ENCODE measurements at places on chromosomes 7 and 10.

DNA sequence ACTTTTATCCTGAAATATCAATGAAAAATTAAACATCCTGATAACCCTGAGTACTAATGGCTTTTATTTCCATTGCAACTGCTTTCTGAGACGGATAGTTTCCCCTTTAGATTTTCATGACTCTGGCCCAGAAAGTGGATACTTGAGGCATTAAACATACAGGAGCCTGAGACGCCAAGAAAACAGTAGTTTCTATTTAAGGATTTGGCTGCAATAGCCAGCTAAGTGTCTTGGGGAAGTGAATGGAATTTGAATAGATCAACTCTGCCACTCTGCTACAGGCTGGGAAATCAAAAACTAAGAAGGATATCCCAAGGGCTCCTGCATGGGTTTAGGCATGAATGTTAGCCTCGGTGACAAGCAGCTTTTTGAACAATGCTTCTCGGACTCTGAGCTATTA is 24.7 kb upstream of the GPAM start:
- no peak for DNase-seq

GRCh38 chr10:15871823-15872222 is 11.5 kb upstream of the MINDY3 start:
- DNase-seq, result no peak

- no peak for DNase-seq
Observed at GRCh38 chr7:134022286-134022911, 104.7 kb upstream of the LRGUK start.

DNA sequence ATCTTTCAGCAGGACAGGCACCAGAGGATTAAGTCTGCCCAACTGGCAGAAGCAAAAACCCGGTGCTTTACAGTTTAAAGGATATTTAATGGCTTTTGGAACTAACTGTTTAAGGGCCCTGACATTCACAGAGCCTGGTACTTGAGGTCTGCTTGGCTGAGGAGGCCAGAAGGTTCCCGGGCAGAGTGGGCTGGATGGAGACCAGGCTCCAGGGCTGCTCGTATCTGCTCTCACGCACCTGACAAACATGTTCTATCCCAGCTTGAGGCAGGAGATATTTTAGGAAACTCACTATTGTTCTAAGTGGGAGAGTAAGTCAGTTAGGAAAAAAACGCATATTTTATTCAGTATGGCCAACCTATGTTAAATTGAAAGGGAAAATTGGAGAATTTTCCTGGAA is 143.5 kb downstream of the ZMYND11 start:
- no peak for DNase-seq

DNA sequence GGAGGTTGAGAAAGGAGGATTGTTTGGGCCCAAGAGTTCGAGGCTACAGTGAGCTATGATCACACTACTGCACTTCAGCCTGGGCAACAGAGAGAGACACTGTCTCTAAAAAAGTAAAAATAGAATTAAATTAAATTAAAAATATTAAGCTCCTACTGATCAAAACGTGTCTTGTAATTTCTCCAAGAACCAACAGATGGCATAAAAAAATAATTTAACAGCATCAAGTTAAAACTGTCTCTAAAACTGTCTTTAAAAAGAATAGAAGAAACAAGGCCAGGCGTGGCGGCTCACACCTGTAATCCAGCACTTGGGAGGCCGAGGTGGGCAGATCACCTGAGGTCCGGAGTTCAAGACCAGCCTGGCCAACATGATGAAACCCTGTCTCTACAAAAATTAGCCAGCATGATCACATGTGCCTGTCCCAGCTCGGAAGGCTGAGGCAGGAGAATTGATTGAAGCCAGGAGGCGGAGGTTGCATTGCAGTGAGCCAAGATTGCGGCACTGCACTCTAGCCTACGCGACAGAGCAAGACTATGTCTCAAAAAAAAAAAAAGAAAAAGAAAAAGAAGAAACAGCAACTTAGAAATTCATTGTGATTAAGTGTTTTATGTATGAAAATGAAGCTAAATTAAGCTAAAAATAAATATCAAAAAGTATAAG is 24.5 kb downstream of the MTPAP start:
- DNase-seq, result no peak

- DNase-seq, result no peak
Observed at GRCh38 chr10:18829259-18829658, 170.0 kb downstream of the ARL5B start.

DNA sequence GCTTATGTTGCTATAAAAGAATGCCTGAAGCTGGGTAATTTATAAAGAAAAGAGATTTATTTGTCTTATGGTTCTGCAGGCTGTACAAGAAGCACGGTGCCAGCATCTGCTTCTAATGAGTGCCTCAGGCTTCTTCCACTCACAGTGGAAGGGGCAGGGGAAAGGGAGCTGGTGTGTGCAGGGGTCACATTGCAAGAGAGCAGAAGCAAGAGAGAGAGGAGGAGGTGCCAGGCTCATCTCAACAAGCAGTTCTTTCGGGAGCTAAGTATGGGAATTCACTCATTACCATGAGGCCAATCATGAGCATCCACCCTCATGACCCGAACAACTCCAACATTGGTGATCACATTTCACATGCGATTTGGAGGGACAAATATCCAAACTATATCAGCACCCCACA is 17.2 kb upstream of the SLK start:
- DNase-seq, result no peak

- DNase-seq, result no peak
Observed at GRCh38 chr10:69751214-69751613, 50.5 kb upstream of the COL13A1 start.

DNA sequence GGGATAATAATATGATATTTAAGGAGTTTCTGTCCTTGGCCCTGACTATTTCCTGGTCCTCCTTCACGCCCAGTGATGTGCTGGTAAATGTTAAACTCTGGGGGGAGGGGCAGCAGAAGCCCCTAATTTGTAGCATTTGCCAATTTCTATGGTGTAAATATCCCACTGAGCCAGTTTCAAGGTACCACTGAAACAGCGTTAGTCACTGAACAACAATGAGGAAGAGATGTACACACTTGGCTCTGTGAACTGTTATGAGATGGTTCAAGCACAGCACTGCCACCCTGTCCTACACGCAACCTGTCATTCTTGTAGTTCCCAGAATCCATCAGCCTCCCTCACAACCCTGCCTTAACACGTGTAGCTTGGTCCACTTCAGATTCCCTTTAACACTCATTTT is 39.8 kb downstream of the MET start:
- no peak for DNase-seq
